ENCODE measurements at places on chromosomes 6 and 20. TPM values are rescaled to one million over a fixed set of nuclear protein-coding genes. Genes with fewer than 3 reads are reported as not detected.

DNA sequence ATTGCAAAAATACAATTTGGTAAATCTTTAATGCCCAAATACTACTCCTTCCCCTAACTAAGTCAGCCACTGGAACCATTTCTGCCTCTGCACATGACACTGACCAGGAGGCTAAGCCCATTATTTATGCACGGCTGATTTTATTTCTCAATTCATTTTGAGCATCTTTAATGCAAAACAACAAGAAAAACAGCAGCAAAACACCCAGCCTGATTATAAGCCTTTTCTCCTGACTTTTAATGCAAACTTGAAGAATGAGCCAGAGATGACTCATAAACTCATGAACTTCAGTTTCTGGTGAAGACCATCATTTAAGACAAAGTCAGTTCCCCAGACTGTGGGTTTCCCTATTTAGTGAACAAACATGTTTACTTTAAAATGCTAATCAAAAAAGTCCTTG is 51.6 kb downstream of the CYP24A1 start:
- no peak for DNase-seq

ZBTB9 gene
- total RNA-seq: 9.1 TPM

RSPO3 gene
- not detected for total RNA-seq

CTNNBL1 gene
- 66.7 TPM for total RNA-seq

GRCh38 chr20:57167971-57168701 is 98.3 kb downstream of the BMP7 start:
- DNase-seq: no peak

PLTP gene
- 2.2 TPM for total RNA-seq

- no peak for DNase-seq
Measured at GRCh38 chr6:100553243-100553642, 88.5 kb upstream of the SIM1 start.

GRCh38 chr6:107545763-107546162 is 55.8 kb downstream of the SOBP start:
- no peak for DNase-seq

DNA sequence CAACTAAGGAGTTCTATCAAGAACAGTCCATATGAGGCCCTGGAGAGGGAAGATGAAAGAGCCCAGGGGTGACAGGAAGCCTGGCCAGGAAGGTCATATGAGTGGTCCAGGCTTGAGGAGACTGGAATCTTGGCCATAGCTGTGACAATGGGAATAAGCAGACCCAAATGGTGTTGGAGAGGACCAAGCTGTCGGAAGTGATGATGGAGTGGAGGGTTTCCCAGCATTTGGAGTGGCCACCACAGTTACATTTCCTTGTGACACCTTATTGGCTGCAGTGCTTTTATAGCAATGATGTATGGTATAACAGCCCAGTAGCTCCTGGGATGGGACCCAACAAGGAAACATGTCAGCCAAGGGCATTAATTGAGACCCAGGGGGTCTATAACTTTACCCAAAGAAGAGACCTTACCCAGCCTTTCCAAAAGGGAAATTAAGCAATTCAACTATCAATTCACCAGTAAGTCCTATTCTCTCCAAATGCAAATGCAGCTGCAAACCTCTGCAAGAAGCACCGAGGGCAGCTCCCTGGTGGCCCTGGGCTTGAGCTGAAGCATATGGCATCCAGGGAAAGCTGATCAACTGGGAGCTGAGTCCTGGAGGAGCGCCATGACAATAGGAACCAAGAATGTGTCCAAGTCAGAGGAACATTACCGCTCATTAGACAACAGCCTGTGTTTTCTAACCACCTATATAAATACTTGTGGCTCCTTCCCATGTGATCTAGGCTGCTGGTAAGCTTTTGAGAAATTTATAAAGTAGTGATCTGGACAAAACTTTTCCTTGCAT is 219.4 kb downstream of the SOD2 start:
- DNase-seq: no peak

NKAIN2 gene
- total RNA-seq: not detected

DNA sequence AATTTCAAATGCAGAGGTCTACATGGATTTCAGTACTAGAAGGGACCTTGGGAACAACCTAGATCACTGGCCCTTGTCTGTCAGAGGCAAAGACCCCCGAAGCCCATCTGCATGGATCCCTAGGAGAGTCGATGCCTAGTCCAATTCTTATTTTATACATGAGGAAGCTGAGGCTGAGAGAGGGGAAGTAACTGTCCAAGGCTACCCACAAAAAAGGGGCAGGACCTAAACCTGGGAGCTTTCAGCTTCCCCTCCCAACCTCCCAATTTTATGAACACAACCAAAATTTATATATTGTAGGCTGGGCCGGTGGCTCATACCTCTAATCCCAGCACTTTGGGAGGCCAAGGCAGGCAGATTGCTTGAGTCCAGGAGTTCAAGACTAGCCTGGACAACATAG is 73.2 kb downstream of the TRERF1 start:
- no peak for DNase-seq

DNA sequence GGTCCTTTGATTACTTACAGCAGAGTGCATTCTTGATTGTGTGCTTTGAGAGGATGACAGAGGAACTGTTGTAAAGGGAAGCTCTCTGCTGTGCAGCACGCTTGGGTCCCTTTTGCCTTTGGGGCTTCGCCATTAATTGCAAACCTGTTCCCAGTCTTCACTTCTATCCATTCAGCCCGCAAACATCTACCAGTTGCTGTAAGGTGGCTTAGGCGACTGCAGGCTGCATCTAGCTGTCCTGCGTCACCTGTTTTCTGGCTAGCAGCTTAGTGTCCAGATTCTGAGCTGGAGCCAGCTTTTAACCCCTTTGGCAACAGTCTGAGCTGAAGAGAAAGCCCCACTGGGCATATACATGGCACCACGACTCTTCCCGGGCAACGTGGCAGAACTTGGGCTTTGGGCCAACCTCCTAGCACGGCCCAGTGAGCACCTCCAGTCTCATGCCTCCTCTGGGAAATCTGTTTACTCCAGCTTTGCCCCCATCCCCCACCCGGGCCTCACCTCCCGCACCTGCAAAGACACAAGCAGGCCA is 2.5 kb upstream of the FASTKD5 start:
- no peak for DNase-seq

DNA sequence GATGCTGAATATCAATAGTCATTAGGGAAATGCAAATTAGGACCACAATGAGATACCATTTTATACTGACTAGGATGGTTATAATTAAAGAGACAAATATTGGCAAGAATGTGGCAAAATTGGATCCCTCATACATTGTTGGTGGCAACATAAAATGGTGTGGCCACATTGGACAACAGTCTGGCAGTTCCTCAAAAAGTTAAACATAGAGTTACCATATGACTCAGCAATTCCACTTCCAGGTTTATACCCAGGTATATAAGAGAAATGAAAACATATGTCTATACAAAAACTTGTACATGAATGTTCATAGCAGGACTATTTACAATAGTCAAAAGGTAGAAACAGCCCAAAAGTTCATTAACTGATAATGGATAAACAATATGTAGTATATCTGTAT is 2.0 kb upstream of the CRIP3 start:
- DNase-seq: no peak

DNA sequence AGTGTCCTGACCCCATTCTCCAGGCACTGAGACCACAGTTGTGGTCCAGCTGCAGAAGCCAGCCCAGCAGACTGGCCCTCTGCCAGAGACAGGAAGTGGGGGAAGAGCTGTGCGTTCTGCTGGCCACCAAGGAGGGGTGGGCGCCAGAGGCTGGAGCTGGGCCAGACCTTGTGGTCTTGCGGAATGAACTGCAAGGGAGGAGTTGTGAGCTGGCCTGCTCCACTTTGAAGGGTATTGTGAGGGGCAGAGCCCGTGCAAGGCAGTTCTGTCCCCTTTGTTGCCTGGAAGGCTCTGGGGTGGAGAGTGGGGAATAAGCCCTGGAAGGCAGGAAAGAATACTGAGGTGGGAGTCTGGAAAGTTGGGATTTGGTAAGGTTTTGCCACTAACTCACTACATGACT is 3.6 kb upstream of the MDFI start:
- DNase-seq: no peak

- no peak for DNase-seq
Measured at GRCh38 chr20:44123874-44124535, 63.0 kb downstream of the JPH2 start.

- no peak for DNase-seq
Measured at GRCh38 chr20:49276161-49276960, 1.5 kb downstream of the ZNFX1 start.

NT5E gene
- 30.7 TPM for total RNA-seq

MATN4 gene
- total RNA-seq: 0.14 TPM

TGM3 gene
- not detected for total RNA-seq

GRCh38 chr6:136822046-136822375 is 381 bp upstream of the PEX7 start:
- DNase-seq: peak; percentile 39

DNA sequence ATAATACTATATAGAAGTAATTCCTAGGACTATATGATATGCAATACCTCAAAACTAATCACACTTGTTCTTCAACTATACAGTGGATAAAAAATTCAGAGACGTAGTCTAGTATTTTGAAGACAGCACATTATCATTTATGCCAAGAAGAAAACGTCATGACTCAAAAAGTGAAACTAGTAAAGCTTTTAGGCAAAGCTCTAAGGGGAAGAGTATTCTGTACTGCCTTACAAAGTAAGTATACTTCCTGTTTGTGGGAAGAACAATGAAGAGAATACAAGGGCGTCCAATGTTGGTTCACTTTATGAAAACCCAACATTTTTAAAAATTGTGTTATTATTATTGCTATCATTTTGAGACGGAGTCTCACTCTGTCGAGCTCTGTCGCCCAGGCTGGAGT is 27.9 kb downstream of the LOC128125822 start:
- DNase-seq: no peak

CLDN20 gene
- not detected for total RNA-seq

DNA sequence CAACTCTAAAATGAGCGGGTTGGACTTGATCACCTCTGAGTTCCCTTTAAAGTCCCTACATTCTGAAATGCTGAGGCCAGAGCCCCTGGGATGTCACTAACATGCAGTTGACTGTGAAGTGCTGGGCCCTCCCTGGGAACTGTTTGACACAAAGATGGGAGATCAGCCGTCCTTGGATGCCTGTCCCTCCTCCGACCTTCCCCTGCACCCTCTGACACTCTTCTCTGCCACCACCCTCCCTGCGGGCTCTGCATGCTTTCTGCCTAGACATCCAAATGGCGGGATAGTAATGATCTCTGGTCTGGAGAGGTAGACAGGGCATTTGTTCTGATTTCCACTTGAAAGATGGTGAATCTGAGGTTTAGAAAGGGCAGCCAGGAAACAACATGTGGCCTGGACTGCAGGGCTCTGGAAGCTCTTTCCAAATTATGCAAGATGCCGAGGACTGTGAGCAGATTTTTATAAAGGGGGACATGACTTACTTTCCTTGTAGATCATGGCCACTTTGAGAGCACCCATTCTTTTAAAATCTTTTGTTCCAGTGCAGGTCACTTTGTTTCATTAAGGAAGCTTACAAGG is 113.2 kb downstream of the ZDHHC14 start:
- DNase-seq: no peak

DDR1 gene
- total RNA-seq: 10.9 TPM

DNA sequence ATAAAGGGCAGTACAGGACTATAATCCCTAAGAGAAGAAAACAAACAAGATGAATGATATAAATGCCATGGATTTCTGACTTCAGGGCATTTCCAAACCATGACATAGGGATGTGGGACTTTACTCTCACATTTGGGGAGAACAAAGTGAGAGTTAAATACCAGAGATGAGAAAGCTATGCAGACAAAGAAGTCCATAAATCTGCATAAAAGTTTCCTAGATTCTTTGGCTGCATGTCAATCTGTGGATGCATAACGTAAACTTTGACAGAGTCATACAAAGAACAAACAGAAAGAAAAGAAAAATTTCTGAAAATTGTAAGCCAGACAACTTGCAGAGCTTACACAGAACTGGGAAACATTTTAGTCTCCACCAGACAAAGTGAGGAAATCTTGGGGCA is 11.7 kb downstream of the EPM2A start:
- no peak for DNase-seq

- no peak for DNase-seq
Measured at GRCh38 chr6:43120101-43120763, 44.1 kb downstream of the PTK7 start.

SLC16A10 gene
- 6.8 TPM for total RNA-seq

Data from activated naive CD8-positive, alpha-beta T cell treated with anti-CD3 and anti-CD28 coated beads, Interleukin-2, amount 10 ng/mL, durations not matched to agents 7 days and 5 days (primary cell).